Stimulated activated CD8-positive, alpha-beta memory T cell treated with anti-CD3 and anti-CD28 coated beads, Interleukin-15, amount 100 ng/mL, for 1 hour (primary cell): ENCODE measurements at places on chromosomes 6 and 20.

DNA sequence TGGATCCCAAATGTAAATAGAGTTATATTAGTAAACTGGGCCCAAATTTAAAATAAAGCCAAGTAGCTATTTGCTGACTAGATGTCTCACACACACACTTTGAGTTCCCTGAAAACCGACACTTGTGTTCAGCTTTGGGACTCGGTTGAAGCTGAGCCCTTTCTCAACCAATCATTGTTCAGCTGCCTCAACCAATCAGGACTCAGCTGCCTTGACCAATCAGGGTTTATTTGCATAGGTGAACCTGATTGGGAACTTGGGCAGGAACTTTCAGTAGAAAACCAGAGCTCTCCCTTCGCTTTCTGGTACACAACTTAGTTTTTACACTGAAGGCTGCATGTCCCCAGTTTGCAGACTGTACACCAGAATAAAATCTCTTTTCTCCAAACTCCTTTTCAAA, 301.7 kb downstream of the FOXA2 start:
- no peak for DNase-seq

DNA sequence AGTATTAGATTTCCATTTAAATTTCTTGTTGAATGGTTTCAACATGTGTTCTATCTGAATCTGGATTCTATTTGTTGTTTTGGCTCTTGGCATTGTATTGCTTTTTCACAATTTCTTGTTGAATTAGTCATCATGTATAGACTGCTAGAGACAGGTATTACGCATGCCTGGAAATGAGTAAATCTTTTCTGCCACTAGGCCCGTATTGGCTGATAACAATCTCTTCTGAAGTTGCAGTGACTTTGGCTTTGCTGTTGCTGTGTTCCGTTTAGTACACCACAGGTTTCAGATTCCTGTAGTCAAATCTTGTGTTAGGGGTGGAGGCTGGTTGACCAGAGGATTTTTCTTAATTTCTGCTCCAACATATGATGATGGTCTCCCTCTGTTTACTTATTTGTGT, 1339.4 kb downstream of the GRIK2 start:
- no peak for DNase-seq

- no peak for DNase-seq
Measured at GRCh38 chr6:96468681-96469224, 52.9 kb upstream of the UFL1 start.

DNA sequence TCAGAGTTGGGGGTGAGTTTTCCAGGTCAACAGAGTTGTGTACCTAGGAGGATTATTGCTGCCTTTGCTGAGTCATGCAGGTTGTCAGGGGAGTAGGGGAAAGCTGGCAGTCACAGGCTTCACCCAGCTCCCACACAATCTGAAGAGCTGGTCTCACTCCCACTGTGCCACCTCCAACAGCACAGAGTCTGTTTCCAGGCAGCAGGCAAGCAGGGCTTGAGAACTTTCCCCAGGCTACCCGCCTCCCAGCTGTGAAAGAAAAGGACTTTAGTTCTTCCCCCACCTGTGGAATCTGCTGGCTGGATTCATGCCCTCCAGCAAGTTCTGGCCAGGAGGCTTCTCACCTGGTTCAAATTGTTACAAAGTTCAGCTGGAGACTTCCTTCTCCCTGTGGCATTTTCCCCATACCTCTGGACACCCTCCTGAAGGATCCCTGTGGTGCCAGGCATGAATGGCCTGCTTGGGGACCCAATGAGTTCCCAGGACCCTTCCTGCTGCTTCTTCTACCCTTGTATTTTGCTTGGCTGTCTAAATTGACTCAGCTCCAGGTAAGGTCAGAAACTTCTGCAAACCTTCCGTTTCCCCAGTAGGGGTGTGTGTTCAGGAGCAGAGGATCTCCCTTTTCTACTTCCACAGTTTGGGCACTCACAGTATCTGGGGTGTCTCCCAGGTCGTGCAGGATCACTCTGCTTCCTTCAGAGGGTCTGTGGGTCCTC, 378.1 kb upstream of the MAN1A1 start:
- no peak for DNase-seq

GRCh38 chr6:16623731-16624130, 137.5 kb downstream of the ATXN1 start:
- no peak for DNase-seq

DNA sequence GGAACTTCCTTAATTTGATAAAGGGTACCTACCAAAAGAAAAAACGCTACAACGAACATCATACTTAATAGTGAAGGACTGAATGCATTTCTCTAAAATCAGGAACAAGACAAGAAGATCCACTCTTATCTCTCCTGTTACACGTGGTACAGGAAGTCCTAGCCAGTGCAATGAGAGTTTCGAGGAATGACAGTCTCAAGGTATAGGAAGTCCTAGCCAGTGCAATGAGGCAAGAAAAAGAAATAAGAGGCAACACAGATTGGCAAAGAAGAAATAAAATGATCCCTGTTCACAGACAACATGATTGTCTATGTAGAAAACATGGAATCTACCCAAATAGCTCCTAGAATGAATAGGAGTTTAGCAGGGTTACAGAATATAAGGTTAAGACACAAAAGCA, 167.8 kb upstream of the MLN start:
- no peak for DNase-seq

GRCh38 chr6:43115365-43115764, 39.3 kb downstream of the PTK7 start:
- DNase-seq = no peak

GRCh38 chr20:22180244-22180643, 404.1 kb downstream of the FOXA2 start:
- no peak for DNase-seq

GRCh38 chr6:159720708-159721107, 6.6 kb upstream of the WTAP start:
- DNase-seq = no peak

DNA sequence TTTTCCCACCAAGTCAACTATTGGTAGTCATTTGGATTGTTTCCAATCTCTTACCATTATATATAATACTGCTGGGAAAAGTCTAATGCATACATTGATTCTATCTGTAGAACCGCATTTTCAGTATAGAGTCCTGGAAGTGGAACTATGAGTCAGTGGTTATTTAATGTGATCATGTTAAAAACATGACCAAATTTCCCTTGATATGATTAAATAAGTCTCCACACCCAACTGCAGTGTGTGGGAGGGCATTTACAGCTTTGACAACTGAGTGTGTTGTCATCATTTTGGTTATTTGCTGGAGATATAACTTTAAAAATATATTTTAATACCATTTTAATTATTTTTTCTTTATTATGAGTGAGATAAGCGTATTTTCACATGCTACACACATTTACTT, 1027.6 kb downstream of the EYS start:
- no peak for DNase-seq
